ENCODE measurements at places on chromosomes 6 and 20.
A peak's percentile ranks its signal among the peaks of the same experiment; 100 is the strongest.

- DNase-seq: no peak
Observed at GRCh38 chr6:27234576-27234975, 12.9 kb upstream of the PRSS16 start.

DNA sequence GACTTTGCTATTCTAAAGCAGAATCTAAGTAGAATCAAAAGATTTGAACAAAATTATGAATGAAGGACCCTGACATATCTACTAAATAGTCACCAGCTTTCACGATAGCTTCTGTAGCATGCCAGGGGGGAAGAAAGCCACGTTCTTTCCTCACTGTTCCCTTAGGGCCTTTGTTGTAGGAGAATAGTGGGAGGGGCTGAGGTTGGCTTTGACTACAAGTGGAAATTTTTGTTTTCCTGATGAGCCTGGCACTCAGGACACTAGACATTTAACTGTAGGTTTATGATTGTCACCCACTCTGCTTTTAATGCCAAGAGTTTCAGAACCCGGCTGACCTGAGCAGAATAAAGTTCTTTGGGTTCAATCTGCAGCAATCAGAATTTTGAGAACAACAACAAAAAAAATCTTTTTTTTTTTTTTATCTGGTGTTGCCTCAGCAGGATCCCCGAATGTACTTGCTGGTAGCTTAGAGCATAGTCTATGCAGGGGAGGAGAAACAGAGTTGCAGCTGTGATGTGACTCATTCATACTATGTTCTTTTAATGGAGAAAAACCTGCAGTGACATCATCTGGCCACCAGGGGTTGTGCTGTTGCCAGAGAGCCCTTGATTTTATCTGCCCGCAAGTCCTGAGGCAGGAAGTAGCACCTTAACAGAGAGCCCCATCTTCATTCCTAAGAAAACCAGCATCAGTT, 38.5 kb downstream of the TPD52L1 start:
- DNase-seq: peak; percentile 83

DNA sequence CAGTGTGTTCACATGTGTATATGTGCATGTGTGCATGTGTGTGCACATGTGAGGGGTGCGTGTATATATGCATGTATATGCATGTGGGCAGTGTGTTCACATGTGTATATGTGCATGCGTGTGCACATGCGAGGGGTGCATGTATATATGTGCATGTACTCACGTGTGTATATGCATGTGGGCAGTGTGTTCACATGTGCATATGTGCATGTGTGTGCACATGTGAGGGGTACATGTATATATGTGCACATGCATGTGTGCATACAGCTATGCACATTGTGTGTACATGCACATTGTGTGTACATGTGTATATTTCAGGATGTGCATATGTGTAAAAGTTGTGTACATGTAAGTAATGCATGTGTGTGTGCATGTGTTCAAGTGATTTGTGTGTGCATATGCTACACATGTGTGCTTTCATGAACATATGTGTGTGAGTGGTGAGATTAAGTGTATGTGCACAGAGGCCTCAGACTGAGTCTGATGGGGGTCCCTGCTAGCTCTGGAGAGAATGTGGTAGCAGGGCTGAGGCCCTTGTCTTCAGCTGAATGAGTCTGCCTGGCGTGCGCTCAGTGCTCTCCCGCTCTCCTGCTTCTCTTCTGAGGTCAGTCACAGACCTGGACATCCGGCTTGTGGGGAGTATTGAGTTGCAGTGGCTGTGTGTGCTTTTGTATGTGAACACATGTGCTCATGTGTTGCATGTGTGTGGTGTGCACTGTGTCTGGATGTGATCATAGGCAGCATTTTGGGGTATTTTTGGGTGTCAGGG, 19.9 kb upstream of the MYT1 start:
- DNase-seq: no peak

DNA sequence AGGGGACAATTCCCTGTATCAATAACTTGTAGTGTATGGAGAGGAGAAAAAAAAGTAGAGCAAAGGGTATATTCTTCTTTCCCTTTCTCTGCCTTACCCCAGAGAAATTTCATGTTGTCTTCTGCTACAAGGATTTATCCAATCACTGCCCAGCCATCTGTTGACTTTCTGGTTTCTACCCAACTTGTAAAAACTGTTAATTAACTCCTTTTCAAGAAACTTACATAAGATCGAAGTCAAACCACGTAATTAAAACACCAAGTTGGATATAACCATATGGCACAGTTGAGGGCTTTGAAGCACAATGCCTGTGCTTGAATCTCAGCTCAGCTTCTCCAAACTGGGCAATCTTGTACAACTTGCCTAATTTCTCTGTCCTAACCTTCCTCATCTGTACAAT, 99.5 kb downstream of the MAN1A1 start:
- no peak for DNase-seq

DNA sequence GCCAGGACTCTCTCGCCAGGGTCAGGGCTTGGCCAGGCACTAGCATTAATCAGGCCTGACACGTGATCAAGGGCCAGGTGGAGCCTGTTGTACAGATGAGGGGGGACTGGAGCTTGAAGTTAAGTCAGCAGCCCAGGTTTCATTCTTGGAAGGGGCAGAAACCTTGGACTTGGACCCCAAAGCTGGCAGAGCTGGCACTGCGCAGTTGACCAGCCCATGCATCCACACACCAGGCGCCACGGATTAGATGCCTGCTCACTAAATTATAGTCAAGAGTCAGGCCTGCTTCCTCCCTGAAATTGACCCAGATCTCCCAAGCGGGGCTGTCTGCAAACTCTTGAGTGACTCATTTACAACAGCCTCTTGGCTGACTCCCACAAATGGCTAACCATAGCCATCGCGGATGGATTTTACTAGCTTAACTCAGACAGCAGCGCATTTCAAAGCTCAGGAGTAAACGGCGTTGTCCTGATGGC, 4.1 kb upstream of the TAF4 start:
- no peak for DNase-seq

GRCh38 chr6:108555399-108556052, 5.2 kb upstream of the FOXO3 start:
- DNase-seq: no peak

- no peak for DNase-seq
Observed at GRCh38 chr20:33846291-33846935, 35.3 kb downstream of the CHMP4B start.

- no peak for DNase-seq
Observed at GRCh38 chr20:32446301-32447100, 88.4 kb downstream of the ASXL1 start.

DNA sequence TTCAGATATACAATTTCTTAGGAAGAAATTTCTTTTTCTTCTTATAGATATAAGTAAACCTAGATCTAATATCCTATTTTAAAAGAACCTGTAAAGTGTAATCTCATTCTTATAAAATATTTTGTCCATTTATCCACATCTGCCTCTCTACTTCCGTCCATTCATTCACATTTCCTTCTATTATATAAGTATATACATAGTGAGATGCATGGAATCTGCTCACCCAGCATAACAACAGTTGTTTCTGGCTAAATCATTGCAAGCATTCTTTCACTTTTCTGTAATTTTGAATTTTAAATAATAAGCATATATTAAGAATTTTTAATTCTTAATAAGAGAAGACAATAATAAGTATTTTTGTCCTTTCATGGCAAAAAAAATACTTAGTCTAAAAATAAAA, 45.4 kb downstream of the CEP162 start:
- DNase-seq: no peak

- DNase-seq: no peak
Observed at GRCh38 chr6:56849896-56850295, 105.0 kb upstream of the BEND6 start.

DNA sequence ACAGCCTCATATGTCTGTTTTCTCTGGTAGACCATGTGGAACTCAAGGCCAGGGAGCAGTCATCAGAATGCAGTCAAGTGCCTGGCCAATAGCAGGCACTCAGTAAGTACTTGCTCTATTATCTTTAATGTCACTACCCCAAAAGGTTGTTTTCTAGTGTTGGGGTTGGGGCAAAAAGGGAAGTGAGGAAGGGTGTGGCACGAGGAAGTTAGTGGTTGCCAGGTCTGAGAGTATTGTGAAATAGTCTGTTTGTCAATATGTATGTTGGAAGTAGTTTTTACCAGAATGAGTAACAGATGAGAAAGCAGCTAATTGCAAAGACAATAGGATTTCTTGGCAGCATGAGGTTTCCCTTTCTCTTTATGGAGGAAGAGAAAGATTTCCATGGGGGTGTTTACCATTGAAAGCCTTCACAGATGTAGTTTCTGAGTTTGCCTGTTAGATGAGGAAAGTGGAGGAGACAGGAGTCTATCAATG, 59.5 kb upstream of the ARMH2 start:
- DNase-seq: no peak

DNA sequence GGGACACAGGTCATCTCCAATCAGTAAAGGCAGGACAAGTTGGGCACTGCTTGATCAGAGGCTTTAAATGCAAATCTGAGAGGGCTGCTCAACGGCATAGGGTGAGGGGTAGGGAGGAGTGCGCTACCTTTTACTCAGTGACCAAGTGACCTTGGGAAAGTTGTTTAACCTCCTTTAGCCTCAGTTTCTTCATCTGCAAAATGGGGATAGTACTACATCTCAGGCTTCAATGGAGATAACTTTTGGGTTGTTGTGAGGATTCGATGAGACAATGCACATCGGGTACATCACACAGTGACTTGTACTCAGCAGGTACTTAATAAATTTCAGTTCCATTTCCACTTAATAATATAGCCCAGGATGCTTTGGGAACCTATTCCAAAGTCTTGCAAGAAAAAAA, 22.6 kb downstream of the MDGA1 start:
- no peak for DNase-seq

DNA sequence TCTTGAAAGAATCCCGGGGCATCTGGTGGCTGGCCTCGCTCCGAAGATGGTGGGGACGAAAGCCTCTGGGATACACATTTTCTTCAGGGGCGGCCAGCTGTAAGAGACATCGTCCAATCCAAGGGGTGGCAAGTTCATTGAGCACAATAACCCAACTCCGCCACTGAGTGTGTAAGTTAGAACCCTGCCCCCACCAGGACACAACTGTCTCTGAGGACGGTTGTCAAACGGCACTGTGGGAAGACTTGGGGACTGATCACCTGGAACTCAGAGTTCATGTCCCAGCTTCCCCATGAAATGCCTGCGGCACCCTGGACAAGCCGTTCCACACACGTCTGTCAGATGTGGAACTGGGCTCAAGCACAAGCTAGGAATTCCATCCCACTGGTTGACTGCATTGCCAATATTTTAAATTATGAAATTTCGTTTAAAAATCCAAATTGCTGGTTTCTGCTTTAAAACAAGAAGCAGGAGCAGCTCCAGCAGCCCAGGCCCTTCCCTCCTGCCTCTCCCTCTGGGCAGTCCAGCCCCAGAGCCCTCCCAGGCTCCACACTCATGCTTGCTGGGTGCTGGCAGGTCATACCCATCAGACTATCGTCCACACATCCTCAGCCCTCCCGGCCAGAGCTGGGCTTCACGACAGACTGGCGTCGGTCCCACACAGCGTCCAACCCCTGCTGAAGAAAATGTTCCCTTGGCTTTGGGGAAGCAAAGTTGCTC, 80.9 kb upstream of the AFDN start:
- DNase-seq: no peak

- no peak for DNase-seq
Observed at GRCh38 chr6:161272635-161273273, 1.1 kb downstream of the AGPAT4 start.

- DNase-seq: peak; percentile 13
Observed at GRCh38 chr6:126227833-126228702, 111.8 kb upstream of the CENPW start.

DNA sequence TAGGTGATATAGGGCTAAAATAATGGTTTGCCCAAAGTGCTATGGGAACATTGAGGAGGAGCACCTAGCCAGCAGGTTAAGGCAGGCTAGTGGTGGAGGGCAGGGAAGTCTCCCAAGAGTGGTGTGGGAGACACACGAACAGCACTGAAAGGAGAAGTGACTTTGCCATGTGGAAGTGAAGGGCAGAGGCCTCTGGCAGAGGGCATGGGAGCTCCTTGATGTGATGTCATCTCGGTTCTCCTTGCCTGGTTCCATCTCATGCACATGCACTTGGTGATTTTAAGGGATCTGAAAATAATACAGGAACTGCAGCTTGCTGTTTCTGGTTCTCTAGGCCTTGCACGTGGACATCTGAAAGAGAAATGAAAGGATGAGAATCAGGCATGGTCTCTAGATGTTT, 4.7 kb upstream of the MAP3K4 start:
- DNase-seq: no peak

GRCh38 chr20:5215672-5216304, 89.0 kb downstream of the CDS2 start:
- DNase-seq: no peak

- DNase-seq: no peak
Observed at GRCh38 chr6:74596588-74596987, 609.3 kb downstream of the COL12A1 start.

DNA sequence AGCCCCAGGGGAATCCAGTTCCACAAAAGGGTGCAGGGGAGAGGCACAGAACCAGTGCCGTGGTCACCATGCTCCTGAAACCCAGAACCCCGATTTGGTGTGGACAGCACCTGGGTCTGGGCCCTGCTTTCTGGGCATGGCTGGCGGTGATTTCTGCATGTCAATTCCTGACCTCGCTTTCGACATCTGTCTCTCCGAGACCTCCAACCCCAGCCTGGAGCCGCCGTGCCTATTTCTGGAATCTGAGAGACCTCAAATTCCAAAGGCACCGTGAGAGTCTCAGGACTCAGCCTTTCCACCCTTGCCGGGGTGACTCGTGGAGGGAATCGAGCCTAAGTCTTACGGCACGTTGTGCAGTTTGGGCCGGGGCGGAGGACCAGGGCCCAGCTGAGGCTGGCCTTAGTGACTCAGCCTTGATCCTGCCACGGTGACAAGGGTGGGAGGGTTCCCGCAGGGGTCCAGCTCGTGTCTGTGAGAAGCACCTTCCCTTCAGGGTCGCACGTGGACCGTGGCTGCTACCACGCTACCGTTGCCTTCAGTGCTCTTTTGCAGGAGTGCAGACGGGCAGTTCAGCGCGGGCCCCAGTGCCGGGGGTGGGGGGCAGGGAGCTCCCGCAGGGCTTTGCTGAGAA, 133.7 kb downstream of the PXDC1 start:
- no peak for DNase-seq

DNA sequence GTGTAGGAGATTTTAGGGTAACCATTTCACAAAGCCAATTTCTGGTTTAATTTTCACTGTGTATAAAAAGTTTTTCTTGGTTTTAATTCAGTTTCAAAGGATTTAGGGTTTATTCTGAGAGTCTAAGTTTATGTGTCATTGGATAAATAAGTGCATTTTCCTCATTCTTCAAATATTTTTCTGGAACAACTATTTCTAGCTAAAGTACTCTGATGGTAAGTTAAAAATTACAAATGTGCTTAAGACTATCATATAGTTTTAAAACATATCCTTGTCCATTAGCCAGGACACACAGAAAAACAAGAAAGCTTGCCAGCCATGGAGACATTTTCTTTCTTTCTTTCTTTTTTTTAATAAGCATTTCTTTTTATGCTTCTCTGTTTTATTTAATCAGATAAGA, 333.0 kb downstream of the RFPL4B start:
- DNase-seq: no peak

Data from HEK293T (cell line).